Activated T-helper 17 cell treated with anti-CD3 and anti-CD28 coated beads, Interleukin-2, amount 50 U/mL, for 72 hours (primary cell): ENCODE measurements at places on chromosomes 11 and 22.
A peak's percentile ranks its signal among the peaks of the same experiment; 100 is the strongest.

- ATAC-seq: peak; percentile 82
Measured at GRCh38 chr11:34135439-34135838, 30.0 kb downstream of the NAT10 start.

DNA sequence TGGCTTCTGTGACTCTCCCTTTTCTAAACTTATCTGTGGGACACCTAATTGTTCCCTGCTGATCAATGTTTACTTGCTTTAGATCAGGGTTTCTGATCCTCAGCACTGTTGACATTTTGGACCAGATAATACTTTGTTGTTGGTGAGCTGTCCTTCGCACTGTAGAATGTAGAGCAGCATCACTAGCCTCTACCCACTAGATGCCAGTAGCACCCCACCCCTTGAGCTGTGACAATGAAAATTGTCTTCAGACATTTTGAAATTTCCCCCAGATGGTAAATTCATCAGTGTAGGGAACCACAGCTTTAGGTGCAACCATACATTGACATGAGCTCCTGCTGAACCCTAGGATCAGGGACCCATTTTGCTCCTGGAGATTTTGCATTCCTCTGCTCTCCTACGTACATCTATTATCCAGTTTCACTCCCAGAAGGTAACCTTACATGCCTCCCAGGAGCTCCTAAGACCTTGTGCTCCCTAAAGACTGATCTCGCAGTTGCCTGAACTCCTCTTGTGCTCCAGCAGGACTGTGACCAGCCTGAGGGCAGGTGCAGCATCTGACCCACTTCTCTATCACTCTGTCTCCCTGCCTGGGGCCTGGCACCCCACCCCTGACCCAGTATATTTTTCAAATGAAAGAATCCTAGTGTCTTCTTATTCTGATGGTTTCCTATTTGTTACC, 107.8 kb downstream of the FAR1 start:
- ATAC-seq: no peak

DNA sequence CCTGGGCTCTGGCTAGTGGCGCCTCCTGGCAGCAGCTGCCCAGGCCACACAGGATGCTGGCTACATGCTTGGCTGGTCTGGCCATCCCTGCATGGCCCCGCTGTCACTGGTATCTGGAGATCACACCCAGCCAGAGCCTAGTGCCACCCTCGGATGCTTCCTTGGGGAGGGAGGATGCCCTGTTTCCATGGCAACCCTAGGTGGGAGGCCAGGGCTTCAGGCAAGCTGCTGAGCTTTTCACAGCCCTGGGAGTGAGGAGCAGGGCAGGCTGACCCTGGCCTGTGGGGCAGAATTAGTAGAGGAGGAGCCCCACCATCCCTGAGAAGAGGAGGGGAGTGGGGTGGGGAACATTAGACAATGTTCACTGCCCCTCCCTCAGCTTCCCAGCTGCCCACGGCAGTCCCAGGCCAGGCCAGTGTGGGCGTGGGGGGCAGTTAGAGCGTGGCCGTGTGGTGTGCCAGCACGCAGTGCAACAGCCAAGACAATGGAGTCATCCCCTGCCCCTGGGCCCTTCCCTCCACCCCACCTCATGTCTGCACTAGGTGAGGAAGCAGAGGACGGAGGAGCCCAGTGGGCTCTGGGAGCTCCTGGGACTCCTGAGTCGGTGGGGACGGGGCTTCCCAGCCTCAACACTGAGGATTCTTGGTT, 50.4 kb downstream of the PARVB start:
- no peak for ATAC-seq

- ATAC-seq: no peak
Measured at GRCh38 chr22:49251371-49251770, 576.3 kb downstream of the BRD1 start.

DNA sequence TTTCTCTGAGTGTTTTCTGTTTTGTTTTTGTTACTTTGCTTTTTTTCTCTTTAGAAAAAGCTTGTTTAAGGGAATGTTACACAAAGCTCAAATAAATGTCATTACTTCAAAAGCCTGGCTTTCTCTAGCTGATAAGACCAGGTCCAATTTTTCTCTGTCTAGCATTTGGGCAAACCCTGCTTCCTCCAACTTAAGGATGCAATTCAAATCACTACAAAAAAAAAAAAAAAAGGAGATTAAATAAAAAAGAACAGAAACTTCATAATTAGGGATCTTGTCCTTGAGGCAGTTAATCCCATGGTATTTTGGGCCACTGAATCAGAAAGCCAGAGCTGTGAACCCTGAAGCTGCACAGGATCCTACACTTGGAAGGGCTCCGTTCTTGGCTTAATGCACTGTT, 480.8 kb upstream of the KIRREL3 start:
- no peak for ATAC-seq

DNA sequence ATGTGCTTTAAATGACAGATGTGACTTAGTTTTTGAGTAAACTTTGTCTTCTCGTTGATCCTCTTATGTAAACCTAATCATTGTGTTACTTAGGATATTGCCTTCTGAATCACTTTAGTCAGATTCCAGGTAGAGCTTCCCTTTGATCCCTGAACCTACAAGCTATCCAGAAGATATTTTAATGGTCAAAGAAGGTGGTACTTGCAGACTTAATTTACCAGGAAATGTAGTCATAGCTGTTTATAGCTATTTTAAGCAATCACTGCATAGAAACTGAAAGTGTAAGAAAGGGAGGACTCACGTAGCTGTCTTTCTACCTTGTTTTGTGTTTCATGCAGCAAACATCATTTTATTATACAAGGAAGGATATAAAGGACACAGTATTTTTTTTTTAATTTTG, 189.5 kb downstream of the DDX10 start:
- ATAC-seq: peak; percentile 88

DNA sequence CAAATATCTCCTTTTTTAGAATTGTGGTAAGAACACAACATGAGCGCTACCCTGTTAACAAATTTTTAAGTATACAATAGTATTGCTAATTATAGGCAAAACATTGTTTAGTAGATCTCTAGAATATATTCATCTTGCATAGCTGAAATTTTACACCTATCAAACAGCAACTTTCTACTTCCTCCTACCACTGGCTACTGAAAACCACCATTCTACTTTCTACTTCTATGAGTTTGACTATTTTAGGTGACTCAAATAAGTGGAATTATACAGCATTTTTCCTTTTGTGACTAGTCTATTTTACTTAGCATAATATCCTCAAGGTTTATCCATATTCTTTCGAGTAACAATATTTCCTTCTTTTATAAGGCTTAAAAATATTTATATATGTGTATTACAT, 128.4 kb downstream of the FAM76B start:
- peak; percentile 52 for ATAC-seq

DNA sequence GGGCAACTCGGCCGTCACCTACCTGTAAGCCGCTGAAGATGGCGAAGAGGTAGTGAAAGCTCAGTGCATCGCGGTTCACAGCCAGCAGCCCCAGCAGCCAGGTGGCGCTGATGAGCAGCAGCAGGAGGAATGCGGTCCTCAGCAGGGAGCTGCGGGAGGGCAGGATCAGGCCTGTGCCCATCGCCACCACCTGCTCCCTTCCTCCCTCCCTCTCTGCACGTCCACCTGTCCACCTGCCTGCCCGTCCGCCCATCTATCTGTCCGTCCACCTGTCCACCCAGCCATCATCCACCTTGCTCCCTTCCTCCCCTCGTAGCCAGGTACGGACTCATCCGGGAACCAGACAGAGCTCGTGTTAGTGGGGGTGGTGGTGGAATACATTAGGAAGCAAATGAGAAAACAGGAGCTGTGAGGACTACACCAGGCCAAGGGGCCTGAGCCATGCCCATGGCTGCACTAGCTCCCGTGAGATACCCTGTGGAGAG, 32.2 kb downstream of the TRMU start:
- ATAC-seq: peak; percentile 81

GRCh38 chr22:45472426-45472825, 30.3 kb upstream of the FBLN1 start:
- ATAC-seq: no peak
